ENCODE measurements at places on chromosomes 5 and 9.

DNA sequence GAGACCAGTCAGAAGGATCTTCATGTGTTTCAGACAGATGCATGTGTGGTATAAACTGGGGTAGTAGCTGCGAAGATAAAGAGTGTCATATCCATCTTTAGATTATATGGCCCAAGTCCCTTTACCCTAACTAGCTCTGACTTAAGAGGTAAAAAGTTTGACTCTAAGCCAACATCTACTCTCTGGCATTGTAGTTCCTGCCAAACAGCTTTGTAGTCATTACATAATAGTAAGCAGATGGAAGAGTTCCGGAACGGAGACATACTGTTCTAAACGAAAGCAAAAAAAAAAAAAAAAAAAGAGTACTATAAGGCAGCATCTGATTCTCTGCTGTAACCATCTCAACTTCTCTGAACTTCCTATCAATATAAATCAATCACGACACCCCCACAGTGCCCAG lies 48.8 kb downstream of the CEMIP2 start:
- DNase-seq = no peak

DNA sequence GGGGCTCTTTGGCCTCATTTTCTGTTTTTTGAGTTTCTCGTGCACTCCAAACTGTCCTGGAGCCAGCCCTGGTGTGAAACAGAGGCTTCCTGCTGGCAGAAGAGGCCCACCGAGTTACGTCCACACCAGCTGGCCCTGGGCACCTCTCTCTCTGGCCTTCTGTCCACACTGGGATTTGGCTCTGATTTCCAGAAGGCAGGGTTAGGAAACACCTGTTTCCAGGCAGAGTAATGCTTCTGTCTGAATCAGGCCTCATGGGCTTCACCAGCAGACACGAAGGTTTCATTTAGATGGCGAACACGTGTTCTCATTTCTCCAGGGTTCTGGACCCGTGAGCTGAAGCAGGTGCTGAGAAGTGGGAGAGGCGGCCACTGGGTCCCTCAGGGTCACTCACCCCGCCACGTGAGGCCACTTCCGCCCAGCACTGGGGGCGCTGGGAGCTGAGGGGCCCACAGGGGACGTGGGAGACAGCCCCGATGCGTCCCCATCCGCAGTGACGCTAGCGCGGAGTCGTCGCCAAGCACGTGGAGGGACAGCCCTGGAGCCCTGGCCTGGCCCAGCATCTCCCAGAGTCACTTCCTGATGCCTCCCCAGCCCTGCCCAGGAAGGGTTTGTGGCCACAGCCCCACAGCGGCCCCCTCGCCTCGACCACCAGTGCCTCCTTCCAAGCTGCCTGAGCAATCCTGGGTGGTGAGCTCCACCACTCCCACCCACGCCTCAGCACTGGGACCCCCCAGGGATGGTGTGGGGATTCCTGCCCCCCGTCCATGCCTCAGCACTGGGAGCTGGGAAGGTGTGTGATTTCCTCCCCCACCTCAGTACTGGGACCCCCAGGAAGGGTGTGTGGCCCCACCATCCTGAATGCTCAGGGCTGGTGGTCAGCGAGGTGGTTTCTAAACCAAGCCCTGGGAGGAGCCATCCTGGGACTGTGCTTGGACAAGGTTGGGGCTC lies 4.9 kb upstream of the LRRC14B start:
- DNase-seq = no peak

GRCh38 chr5:79560771-79561524 lies 47.0 kb upstream of the HOMER1 start:
- no peak for DNase-seq

DNA sequence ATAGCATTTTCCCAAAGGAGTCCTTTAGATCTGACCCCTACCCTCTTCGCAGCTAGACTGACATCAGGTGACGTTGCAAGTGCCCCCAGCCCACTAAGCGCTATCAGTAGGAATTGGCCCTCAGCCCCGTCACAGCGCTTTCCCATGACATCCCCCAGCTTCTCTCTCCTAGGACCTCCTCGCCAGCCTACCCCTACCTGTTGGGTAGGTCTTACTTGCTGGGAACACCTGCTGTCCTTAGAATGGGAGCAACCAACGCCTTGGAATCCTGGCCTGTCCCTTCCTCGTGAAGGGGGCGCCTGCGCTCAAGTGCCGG lies 584 bp upstream of the PIP5K1B start:
- no peak for DNase-seq

GRCh38 chr5:89441965-89442364 lies 559.0 kb upstream of the MEF2C start:
- DNase-seq = no peak

Measured in stimulated activated naive CD4-positive, alpha-beta T cell (primary cell).